ENCODE measurements at places on chromosomes 7 and 10.

GRCh38 chr10:87716348-87716670, 56.6 kb downstream of the PAPSS2 start:
- no peak for DNase-seq

- no peak for DNase-seq
Measured at GRCh38 chr7:143279186-143280098, 5.3 kb upstream of the TMEM139 start.

GRCh38 chr10:75400163-75400770, 1.3 kb downstream of the ZNF503 start:
- DNase-seq, result no peak

DNA sequence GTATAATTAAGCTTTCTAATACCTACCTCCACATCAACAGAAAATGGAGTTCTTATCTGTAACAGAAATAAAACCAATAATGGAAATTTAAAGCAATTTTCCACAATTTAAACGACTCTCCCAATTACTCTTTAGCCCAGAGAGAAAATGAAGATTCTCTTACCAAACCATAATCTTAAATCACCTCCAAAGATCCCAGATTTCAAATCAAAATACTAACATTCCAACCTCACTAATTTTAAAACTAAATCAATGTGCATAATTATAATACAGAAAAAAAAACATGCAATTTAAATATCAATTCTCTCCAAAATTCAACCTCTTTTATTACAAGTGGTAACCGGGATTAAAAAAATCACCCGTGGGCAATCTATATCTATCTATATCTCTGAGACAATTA, 1.5 kb downstream of the HERC4 start:
- no peak for DNase-seq

DNA sequence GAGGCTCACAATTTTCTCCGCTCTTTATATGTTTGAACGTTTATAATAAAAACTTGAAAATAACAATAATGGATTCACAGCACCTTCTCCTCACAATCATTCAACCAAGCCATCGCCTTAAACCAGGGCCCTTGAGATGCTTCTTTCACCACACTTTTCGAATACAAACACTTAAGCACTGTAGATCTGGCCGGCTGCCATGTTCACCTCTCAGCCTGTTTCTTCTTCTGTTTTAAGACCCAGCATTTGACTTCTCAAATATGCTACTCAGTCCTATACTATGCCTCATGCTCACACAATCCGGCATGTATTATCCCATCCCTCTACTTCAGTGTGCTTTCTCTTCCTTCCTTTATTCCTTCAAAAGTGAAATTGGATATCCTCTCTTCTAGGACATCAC, 280.6 kb downstream of the TFEC start:
- DNase-seq, result no peak

All from brain pericyte (primary cell).